ENCODE measurements at places on chromosomes 3 and 15.

DNA sequence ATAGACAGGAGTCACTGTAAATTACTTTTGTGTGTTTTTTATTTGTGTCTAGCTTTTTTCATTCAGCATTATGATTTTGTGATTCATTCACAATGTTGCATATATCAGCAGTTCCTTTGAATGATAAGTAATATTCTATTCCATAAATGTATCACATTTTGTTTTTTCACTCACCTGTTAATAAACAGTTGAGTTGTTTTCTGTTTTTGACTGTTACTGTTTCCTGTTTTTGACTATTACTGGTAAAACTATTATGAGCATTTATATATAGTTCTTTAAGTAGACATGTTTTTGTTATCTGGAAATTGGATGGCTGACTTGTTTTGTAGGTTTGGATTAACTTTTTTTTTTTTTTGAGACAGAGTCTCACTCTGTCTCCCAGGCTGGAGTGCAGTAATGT is 138.4 kb downstream of the RSRC1 start:
- DNase-seq: no peak

- DNase-seq: no peak
Measured at GRCh38 chr15:62603742-62604141, 438.7 kb upstream of the C2CD4B start.

DNA sequence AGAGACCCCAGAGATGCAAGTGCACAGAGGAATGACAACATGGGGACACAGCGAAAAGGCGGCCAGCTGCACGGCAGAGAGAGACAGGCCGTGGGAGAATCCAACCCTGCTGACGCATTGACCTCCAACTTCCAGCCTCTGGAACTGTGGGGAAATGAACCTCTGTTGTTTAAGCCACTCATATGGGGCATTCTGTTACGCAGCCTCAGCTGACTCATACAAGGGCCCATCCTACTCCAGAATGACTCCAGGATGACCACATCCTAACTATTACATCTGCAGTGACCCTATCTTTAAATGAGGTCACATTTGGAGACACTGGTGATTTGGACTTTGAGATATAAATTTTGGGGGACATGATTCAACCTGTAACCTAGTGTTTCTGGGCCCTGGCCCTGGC is 44.0 kb downstream of the KLF15 start:
- DNase-seq: no peak

DNA sequence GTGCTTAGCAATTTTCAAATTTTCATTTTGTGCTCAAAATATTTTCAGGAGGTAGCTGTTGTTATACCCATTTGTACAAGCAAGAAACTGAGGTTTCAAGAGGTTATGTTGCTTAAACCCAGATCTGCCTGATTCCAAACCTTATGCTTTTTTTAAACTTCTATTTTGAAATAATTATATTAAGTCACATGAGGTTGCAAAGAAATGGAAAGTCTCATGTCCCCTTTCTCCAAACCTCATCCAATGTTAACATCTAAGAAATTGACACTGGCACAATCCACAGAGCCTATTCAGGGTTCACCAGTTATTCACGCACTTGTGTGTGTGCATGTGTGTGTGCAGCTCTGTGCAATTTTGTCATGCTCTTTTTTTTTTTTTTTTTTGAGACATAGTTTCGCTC is 35.1 kb downstream of the B3GNT5 start:
- DNase-seq: no peak

DNA sequence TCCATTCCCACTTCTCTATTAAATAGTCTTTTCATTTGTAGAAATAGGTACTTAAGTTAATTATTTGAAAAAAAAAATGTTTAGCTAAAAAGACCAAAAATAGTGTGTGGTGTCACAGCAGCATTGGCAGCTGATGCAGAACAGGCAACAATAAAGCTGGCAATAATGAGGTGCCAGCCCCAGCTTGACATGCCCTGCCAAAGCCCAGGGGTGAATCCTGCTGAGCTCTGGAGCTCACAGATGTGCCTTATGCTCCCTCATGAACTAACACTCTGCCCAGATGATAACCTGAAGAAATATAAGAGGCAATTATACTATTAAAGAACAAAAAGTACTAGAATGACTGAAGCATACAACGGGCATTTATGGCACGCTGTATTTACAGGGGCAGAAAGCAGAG is 63.8 kb downstream of the IGSF11 start:
- no peak for DNase-seq

DNA sequence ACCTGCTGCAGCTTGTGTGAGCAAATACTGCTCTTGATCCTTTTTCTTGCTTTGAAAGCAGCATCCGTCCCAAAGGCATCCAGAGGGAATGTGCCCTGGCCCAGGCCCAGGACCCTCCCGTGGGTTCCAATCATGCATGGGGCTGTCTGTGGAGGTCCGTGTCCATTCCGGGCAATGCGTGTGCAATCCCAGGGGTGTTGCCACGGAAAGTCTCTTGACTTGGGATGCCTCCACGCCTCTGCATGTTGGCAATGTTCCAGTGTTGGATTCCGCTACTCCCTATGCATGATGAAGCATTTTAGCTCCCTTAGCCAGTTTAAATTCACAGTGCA is 105.7 kb downstream of the SNRPN start:
- no peak for DNase-seq

DNA sequence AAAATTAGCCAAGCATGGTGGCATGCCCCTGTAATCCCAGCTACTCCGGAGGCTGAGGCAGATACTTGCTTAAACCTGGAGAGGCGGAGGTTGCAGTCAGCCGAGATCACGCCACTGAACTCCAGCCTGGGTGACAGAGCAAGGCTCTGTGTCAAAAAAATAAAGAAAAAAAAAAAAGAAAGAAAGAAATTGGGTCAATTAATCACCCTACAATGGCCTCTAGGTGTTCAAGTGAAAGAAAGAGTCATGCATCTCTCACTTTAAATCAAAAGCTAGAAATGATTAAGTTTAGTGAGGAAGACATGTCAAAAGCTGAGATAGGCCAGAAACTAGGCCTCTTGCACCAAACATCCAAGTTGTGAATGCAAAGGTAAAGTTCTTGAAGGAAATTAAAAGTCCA is 44.9 kb upstream of the GSK3B start:
- DNase-seq: no peak

GRCh38 chr15:69395991-69396390 is 18.2 kb upstream of the KIF23 start:
- no peak for DNase-seq

Data from activated CD8-positive, alpha-beta memory T cell treated with anti-CD3 and anti-CD28 coated beads for 4 hours (primary cell).